Caco-2 (cell line): ENCODE measurements at places on chromosomes 11 and 22. TPM values are rescaled to one million over a fixed set of nuclear protein-coding genes. Genes with fewer than 3 reads are reported as not detected.

- no peak overlapping the region for H3K27ac ChIP-seq
- no peaks in the 10 kb centered on the region for H3K36me3 ChIP-seq
- no peaks in the 10 kb centered on the region for H3K27me3 ChIP-seq
- no peak for DNase-seq
- no peak overlapping the region for H3K4me3 ChIP-seq
- H3K4me1 ChIP-seq: no peaks in the 10 kb centered on the region
Measured at GRCh38 chr11:123469089-123469488, 39.0 kb downstream of the GRAMD1B start.

DNA sequence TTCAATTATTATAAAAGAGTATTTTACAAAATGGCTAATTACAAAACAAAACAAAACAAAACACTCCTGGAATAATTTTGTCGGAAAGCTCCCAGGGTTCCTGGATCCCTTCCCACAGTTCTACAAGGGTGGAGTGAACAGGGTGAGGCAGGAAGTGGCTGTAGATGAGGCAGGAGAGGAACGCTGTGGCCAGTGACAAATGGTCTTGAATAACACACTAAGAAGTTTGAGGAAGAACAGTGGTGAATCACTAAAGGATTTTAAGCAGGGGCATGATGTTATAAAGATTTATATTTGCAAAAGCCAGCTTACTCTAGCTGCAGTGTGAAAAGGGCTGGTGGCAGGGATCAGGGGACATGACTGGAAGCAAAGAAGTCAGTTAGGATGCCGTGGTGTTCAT is 33.8 kb upstream of the APOA1 start:
- peaks cover 30% of the 10 kb centered on the region for H3K4me1 ChIP-seq
- H3K4me3 ChIP-seq: no peak overlapping the region
- H3K36me3 ChIP-seq: peaks cover 7% of the 10 kb centered on the region
- H3K27me3 ChIP-seq: no peaks in the 10 kb centered on the region

Gene FRMD8
- 35.1 and 38.2 TPM in 2 replicates for total RNA-seq

Gene VSIG10L2
- not detected in 2 replicates for total RNA-seq

DNA sequence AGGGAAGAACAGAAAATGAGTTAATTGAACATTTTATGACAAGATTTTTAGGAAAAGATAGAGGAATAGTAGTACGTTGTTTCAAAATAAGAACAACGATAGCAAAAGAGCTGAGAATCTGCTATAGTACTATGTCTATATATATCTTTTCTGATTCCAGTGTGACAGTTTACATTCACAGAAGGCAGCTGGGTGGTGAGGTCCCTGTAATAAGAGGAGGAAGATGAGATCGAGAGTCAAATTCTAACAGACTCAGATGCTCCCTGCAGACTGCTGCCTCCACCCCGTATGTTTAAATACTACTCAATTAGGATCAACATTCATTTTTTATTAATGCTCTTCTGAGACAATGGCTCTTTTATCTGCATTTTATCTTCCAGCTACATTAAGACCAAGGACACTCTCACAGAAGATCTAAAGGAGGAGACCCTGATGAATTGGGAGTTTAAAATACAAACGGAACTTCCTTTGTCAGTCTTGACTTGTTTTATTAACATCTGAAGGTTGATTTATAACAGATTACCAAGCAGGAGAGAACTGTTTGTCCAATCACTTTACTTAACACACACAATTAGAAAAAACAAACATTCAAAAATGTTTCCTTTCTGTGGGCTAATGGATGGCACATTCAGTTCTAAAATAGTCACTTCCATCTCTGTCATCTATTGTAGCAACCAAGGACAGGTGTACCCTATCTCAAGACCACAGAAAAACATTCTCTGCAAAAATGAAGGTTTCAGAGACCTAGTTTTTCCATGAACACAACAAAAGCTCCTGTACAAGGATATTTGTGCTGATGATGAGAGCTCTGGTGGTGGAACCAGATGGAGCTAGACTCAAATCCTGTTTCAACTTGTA is 240.2 kb downstream of the CADM1 start:
- H3K4me1 ChIP-seq: peaks cover 7% of the 10 kb centered on the region
- DNase-seq: no peak

Gene APOL4
- total RNA-seq: not detected in 2 replicates

GRCh38 chr11:2240834-2241233 is 29.6 kb downstream of the ASCL2 start:
- H3K27ac ChIP-seq: no peak overlapping the region
- H3K27me3 ChIP-seq: no peaks in the 10 kb centered on the region
- no peaks in the 10 kb centered on the region for H3K4me1 ChIP-seq
- no peak overlapping the region for H3K4me3 ChIP-seq
- no peaks in the 10 kb centered on the region for H3K36me3 ChIP-seq
